CD4-positive, alpha-beta T cell treated with Interleukin-4 for 4 hours (primary cell): ENCODE measurements at places on chromosomes 13 and 19.

GRCh38 chr19:13044231-13044836 lies 49.1 kb downstream of the NFIX start:
- DNase-seq = peak; percentile 65

GRCh38 chr13:102073251-102073650 lies 328.6 kb downstream of the FGF14 start:
- no peak for DNase-seq

GRCh38 chr19:29504454-29504853 lies 21.3 kb upstream of the VSTM2B start:
- DNase-seq = no peak

- DNase-seq = no peak
Observed at GRCh38 chr13:44026194-44026593, 146.5 kb downstream of the LACC1 start.

DNA sequence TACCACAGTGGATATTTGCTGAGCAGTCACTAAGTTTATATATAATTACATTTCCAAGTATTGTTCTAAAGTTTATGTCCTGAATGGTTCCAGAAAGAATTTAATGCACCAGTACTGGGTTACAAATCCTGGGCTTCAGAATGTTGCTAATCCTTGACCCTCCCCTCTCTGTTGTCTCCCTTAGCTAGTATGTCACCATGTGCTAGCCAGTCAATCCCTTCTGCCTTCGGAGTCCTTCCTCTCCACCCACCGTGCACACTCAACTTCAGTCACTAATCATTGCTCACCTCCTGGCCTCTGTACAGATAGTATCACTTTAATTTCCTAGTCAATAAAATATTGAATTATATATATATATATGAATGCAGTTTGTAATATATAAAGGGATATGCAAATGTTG lies 7.5 kb downstream of the FAM124A start:
- DNase-seq = no peak

GRCh38 chr19:39489756-39490155 lies 9.0 kb upstream of the DLL3 start:
- no peak for DNase-seq

DNA sequence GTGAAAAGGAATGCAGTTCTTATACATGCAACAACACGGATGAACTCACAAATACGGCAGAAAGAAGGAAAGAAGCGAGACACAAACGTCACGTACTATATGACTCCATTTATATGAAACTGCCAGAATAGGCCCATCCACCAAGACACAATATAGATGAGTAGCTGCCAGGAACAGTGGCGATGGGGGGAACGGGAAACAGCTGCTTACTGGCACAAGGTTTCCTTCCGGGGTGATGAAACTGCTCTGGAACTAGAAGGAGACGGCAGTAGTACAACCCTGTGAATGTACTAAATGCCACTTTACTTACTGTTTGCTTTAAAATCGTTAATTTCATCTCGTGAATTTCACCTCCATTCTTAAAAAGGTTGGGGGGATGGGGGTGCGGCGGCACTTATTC lies 28.9 kb downstream of the MLLT1 start:
- DNase-seq = no peak
